ENCODE measurements at places on chromosomes 4 and X. TPM values are rescaled to one million over a fixed set of nuclear protein-coding genes. Genes with fewer than 3 reads are reported as not detected.

DNA sequence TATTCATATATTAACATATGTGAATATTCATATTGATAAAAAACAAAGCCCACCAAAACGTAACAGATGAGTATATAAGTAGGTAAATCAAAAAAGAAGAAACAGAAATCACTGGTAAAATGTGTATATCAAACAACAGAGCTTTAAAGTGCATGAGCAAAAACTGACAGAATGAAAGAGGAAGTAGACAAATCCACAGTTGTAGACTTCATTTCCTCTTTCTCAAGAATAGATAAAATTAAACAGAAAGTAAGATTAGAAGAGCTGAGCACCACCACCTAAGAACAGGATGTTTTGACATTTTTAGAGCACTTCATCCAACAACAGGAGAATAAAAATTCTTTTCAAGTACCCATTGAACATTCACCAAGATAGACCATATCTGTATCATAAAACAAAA, 64.6 kb downstream of the CNKSR2 start:
- no peak for DNase-seq

DNA sequence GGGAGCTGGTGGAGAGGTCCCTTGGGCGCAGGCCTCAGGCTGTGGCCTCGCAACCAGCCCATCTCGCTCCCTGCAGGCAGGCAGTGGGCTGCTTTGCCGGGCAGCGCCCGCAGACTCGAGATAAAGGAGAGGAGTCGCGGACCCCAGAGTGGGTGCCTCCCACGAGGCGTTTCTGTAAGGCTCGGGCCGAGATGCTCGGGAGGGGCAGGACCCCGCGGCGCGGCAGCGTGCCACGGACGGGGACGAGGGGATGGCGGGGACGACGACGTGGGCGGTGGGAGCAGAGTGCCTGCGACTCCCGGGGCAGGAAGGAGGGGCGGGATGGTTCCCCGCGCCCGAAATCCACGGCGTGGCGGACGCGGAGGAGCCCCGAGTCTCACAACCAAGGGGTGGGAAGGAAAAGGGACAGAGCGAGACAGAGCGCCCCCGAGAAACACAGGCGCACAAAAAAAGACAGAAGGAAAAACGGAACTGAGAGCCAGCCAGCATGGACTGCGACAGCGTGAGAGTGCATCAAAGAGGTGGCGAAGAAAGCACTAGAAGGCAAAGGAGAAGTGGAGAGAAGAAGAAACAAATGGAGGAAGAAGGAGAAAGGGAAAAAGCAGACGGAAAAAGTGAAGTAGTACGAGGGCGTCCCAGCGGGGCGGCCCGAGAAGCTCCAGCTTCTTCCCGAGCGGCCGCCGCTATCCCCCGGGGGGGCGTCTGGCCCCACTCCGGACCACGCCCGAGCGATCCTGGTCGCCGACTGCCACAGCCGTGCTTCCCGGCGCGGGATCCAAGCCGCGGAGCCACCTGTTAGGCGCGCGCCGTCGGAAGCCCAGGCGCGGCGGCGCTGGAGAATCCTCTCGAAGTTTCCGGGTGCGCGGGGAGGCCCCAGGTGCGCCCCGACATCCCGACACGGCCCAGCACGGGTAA, 1.5 kb downstream of the BEND4 start:
- no peak for DNase-seq

Gene FAT4
- 0.82 TPM for polyA plus RNA-seq

DNA sequence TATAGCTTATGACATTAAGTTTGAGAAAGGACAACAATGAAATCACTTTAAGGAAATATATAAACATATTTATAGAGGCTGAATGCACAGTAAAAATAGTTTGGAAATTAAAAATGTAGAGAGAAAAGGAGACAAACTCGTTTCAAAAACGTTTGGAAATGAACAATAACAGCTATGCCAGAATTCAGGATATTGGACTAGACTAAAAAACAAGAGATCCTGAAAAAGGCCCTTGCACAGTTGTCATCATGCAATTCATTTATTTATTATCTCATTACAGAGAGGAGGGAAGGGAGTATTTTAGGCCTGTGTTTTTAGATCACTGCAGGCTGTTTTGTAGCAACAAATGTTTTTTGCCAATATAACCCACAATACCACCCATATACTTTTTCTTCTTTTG, 527.2 kb downstream of the ADGRL3 start:
- no peak for DNase-seq

DNA sequence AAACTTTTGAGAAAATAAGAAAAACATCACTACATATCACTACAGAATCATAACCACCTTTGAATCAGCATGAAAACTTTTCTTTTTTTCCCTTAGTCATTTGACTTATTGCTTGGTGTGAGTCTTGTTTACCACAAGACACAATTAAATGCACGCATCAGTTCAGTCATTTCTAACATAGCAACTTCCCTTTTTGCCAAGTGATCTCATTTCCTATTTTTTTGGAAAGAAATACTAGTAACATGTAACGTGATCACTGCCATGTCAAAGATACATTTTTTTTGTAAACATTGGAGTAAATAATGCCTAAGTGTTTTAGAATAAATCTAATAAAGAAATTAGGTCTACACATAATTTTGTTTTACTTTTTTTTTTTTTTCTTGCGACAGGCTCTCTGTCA, 5.1 kb upstream of the CXCL8 start:
- DNase-seq: no peak

DNA sequence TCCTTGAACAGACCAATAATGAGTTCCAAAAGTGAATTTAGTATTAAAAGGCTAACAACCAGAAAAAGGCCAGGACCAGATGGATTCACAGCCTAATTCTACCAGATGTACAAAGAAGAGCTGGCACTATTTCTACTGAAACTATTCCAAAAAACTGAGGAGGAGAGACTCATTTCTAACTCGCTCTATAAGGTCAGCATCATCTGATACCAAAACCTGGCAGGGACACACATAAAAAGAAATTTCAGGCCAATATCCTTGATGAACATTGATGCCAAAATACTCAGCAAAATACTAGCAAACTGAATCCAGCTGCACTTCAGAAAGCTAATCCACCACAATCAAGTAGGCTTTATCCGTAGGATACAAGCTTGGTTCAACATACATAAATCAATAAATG, 35.8 kb upstream of the USP46 start:
- no peak for DNase-seq

Gene AREG
- polyA plus RNA-seq: 0.31 TPM

- no peak for DNase-seq
These were observed 122.5 kb upstream of the LNX1 start for GRCh38 chr4:53713767-53714166.

Gene NPY1R
- polyA plus RNA-seq: 0.80 TPM
